Astrocyte (in vitro differentiated cells and primary cell): ENCODE measurements at places on chromosomes 12 and 14. TPM values are rescaled to one million over a fixed set of nuclear protein-coding genes. Genes with fewer than 3 reads are reported as not detected.
A peak's percentile ranks its signal among the peaks of the same experiment; 100 is the strongest.

- H3K4me3 ChIP-seq, result no peak overlapping the region
- no peak for DNase-seq
- peaks cover 4% of the 10 kb centered on the region for H3K27me3 ChIP-seq
- no peaks in the 10 kb centered on the region for H3K4me1 ChIP-seq
- H3K27ac ChIP-seq, result no peak overlapping the region
Observed at GRCh38 chr14:75522983-75523318, 682 bp downstream of the BATF start.

DNA sequence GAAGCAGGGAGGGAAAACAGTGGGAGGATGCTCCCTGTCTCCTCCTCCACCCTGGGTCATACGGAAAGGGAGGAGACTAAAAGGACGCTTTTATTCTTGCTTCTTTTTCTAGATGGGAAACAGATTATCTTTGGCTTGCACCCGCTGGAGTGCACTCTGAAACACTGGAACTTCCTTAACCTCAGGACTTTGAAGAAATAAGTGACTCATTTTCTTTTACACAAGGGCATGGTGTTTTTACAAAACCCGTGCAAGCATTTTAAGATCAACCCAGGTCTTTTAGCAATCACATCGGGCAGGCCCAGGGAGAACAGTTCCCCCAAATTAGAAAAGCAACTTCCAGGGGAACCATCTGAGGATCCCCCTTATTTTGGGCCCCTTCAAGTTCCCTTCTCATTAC lies 80.9 kb upstream of the TSPAN11 start:
- DNase-seq, result no peak
- H3K4me1 ChIP-seq, result no peaks in the 10 kb centered on the region
- peaks cover 3% of the 10 kb centered on the region for H3K27me3 ChIP-seq
- no peaks in the 10 kb centered on the region for H3K36me3 ChIP-seq
- H3K27ac ChIP-seq, result no peak overlapping the region
- H3K4me3 ChIP-seq, result no peak overlapping the region

OVCH1 gene
- total RNA-seq, result not detected in 2 replicates

GRCh38 chr12:6987956-6988553 lies 17.3 kb downstream of the EMG1 start:
- no peak for DNase-seq
- H3K4me3 ChIP-seq, result no peak overlapping the region
- H3K4me1 ChIP-seq, result no peaks in the 10 kb centered on the region
- no peaks in the 10 kb centered on the region for H3K27me3 ChIP-seq
- peaks cover 6% of the 10 kb centered on the region for H3K36me3 ChIP-seq

GRCh38 chr12:3246253-3246652 lies 169.1 kb downstream of the TSPAN9 start:
- H3K4me1 ChIP-seq, result no peaks in the 10 kb centered on the region
- no peak overlapping the region for H3K27ac ChIP-seq
- no peaks in the 10 kb centered on the region for H3K36me3 ChIP-seq
- no peak for DNase-seq

DNA sequence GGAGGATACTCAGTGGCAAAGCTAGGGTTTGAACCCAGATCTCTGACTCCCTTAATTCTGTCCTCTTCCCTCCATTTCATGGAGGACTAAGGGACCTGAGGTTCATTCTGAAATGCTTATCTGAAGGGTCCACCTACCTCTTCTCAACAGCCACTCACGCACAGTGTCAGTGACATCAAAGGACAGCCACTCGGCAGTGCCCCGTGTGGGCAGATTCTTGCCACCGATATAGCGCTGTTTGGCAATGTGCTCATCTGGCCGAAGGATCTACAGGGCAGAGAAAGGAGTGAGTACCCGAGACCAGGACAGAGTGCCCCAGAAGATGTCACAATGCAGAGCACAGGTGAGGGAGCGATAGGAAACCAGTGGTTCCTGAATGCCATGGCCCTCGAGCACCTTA lies 10.8 kb downstream of the TGFB3 start:
- no peaks in the 10 kb centered on the region for H3K36me3 ChIP-seq
- no peaks in the 10 kb centered on the region for H3K4me1 ChIP-seq
- H3K4me3 ChIP-seq, result no peak overlapping the region

- no peaks in the 10 kb centered on the region for H3K4me1 ChIP-seq
- H3K4me3 ChIP-seq, result no peak overlapping the region
- no peak for DNase-seq
- H3K27me3 ChIP-seq, result peaks cover 4% of the 10 kb centered on the region
- no peak overlapping the region for H3K27ac ChIP-seq
Observed at GRCh38 chr12:108906971-108907370, 27.1 kb downstream of the DAO start.

DNA sequence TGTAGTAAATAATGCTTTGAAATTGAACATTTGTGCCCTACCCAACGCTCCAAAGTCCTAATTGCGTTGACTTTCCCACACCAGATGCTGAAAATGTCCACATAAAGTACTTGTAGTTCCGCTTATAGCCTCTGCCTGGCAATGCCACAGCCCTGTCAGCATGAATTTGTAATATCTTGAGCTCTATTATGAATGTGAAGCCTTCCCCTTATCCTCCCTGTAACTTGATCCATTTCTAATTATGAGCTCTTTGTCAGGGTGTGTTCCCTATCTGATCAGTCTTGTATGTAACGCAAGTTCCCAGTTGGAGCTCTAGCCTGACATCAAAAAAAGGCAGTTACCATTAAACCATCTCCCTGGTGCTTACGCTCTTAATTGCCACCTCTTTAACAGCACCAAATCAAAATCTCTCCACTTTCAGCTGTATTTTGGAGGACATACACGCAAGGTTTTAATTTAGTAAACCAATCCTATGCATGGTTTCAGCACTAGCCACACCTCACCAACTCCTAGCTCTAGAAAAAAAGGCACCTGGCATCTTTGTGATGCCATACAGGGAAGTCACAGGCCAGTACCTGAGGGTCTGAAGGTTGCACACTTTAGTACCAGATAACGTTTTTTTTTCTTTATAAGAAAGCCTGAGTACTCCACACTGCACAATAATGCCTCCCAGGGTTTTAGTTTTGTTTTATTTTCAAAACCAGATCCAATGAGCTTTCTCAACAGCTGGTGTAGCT lies 69.3 kb downstream of the EEA1 start:
- DNase-seq, result no peak
- H3K27ac ChIP-seq, result no peak overlapping the region
- H3K36me3 ChIP-seq, result peaks cover 8% of the 10 kb centered on the region
- H3K4me3 ChIP-seq, result no peak overlapping the region
- H3K27me3 ChIP-seq, result no peaks in the 10 kb centered on the region

DNA sequence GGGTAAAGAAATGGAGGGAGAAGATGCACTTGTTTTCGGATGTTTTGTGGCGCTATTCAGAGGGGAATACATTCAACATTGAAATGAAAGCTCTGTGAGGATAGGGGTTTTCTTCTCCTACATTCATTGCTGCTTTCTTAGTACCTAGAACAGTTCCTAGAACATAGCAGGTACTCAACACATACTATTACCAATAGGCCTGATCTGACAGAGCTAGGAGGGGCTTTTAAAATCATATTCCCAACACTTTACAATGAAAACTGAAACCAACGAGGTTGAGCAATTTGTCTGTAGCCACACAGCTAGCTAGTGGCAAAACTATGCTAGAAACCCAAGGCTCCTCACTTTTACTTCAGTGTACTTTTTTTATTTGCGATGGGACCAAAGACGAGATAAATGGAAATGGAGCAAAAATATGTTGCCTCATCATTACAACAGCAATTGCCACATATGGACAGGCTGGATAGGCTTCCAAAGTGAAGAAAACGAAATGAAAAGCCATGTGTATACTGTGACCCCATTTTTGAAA lies 23.1 kb upstream of the IL22 start:
- no peaks in the 10 kb centered on the region for H3K36me3 ChIP-seq
- H3K27me3 ChIP-seq, result no peaks in the 10 kb centered on the region
- no peak overlapping the region for H3K27ac ChIP-seq
- DNase-seq, result no peak

DNA sequence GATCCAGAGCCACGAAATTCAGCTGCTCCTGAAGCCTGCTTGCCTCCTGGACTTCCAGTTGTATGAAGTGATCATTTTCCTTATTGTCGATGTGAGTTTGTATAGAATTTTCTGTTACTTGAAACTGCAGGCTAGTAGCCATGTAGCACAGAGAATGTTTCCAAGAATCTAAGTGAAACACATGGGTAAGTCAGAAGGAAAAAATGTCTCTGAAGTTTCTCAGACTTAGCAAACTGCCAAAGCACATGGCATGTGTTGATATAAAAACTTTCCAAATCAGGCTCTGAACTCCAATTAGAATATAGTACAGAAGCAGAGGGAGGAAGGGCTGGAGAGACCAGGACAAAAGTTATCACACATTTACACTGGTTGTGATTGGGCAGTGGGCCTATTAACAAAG lies 9.8 kb upstream of the PCNX1 start:
- H3K4me1 ChIP-seq, result peaks cover 24% of the 10 kb centered on the region
- H3K27ac ChIP-seq, result peak overlapping the region; percentile 15
- H3K36me3 ChIP-seq, result no peaks in the 10 kb centered on the region
- no peaks in the 10 kb centered on the region for H3K27me3 ChIP-seq
- no peak overlapping the region for H3K4me3 ChIP-seq

DNA sequence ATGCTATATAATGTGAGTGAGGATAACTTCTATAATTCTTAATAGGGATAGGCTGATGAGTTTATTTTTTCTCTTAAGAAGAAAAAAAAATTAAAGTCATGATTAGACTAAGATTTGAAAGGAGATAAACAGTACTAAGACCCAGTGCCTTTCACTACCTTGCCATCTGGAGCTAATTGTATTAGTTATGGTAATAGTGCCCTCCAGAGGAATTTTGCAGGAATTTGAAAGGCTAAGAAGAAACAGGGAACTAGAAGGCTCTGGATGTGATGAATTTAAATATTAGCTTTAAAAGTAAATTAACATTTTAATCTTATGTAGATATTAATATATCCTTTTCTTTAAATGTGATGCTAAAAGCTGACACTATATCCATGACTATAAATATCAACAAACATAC lies 36.6 kb upstream of the PIK3C2G start:
- no peak overlapping the region for H3K27ac ChIP-seq
- no peaks in the 10 kb centered on the region for H3K4me1 ChIP-seq
- no peaks in the 10 kb centered on the region for H3K27me3 ChIP-seq
- H3K4me3 ChIP-seq, result no peak overlapping the region

DNA sequence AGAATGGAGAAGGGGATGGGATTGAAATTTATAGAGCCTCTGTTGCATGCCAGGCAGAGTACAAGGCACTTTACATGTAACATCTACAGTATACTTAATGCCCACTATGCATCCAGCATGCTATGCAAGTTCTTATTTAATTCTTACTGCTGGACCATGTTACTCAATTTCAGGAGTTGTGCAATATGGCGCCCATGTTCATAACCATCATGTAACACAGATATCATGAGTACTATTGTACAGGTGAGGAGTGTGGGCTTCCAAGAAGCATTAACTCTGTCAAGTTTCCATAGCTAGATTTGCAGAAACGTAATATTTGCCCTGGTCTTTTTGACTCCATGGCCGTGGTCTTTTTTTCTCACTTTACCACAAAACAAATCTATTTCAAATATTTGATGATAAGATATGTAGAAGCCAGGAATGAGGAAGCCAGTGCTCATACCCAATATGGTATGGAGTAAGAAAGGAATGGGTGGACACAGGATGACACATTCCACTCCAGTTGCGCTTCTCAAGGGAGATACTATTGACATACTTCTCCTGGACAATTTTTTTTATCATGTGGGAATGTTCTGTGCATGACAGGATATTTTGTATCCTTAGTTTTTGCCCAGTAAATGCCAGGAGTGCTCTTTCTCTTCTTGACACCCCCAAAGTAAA lies 191.8 kb downstream of the C12orf75 start:
- H3K4me3 ChIP-seq, result no peak overlapping the region
- peaks cover 19% of the 10 kb centered on the region for H3K4me1 ChIP-seq
- H3K27ac ChIP-seq, result peak overlapping the region; percentile 60
- H3K36me3 ChIP-seq, result no peaks in the 10 kb centered on the region
- peak; percentile 90 for DNase-seq

NDRG2 gene
- total RNA-seq, result 11.8 and 12.6 TPM in 2 replicates

DNA sequence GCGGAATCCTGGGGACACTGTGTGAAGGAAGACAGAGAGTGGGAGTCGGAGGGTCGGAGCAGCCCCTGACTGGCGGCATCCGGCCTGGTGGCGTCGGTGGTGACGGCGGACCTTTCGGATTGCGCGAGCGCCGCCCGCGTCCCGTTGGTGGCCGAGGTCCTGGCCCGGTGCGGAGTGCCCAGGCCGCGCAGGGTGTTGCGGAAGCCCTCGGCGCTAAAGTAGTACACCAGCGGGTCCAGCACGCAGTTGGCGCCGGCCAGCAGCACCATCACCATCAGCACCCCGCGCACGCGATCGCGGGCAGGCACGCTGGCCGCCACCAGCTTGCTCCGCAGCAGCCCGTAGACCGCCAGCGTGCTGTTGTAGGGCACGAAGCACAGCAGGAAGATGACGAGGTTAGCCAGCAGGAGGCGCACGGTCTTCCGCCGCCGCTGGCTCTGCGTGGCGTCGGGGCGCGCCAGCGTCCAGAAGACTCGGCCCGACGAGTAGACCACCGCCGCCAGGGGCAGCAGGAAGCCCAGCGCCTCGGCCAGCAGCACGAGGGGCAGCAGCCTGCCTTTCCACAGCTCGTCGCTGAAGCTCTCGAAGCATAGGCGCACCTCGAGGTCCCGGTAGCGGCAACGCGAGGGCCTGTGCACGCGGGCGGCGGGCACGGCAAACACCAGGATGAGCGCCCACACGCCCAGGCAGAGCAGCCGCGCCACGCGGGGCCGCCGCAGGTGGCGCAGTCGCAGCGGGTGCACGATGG lies 13.1 kb upstream of the CHD4 start:
- no peak overlapping the region for H3K4me3 ChIP-seq
- no peak overlapping the region for H3K27ac ChIP-seq
- no peaks in the 10 kb centered on the region for H3K27me3 ChIP-seq
- DNase-seq, result peak; percentile 21
- H3K36me3 ChIP-seq, result no peaks in the 10 kb centered on the region

GRCh38 chr14:50559990-50560930 lies at the start of gene ATL1:
ATL1 (plus strand) TSS chr14:50560145; CDS start chr14:50560266, 121 bp downstream.
- no peaks in the 10 kb centered on the region for H3K36me3 ChIP-seq
- H3K4me3 ChIP-seq, result peak within 1 kb of the TSS; percentile 79
- H3K27me3 ChIP-seq, result peaks cover 3% of the 10 kb centered on the region
- H3K4me1 ChIP-seq, result peaks cover 9% of the 10 kb centered on the region

DNA sequence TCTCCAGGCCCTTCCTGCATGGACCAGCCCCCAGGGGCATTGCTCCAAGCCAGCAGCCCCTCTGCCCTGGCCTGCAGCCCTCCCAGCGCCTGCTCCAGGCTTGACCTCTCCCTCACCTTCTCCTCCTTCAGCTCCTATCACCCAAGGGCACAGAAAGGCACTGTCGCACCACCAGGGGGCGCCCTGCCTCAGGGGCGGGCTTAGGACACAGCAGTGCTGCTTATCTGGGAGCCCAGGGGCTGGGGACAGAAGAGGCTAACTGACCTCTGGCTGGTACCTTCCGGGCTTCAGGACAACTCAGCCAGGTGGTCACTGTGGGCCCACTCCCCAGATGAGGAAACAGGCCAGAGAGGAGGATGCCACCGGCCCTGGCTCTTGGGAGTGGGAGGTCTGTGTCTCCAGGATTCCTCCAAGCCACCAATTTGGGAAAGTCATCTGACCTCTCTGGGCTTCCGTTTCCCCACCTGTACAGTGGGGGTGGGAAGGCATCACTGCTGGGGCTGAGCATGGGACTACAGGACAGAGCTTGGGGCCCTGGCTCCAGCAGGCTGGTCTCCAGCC lies 25.3 kb upstream of the GPR132 start:
- no peaks in the 10 kb centered on the region for H3K27me3 ChIP-seq
- H3K27ac ChIP-seq, result no peak overlapping the region
- no peak overlapping the region for H3K4me3 ChIP-seq

WIF1 gene
- total RNA-seq, result 0.26 TPM in 1 of 2 replicates, not detected in the other
